NCI-H187 treated with DMSO at 0.1 percent for 48 hours (cell line): ENCODE measurements at places on chromosomes 6 and 20.

- DNase-seq = no peak
Measured at GRCh38 chr20:15476186-15476585, 1097.1 kb downstream of the KIF16B start.

DNA sequence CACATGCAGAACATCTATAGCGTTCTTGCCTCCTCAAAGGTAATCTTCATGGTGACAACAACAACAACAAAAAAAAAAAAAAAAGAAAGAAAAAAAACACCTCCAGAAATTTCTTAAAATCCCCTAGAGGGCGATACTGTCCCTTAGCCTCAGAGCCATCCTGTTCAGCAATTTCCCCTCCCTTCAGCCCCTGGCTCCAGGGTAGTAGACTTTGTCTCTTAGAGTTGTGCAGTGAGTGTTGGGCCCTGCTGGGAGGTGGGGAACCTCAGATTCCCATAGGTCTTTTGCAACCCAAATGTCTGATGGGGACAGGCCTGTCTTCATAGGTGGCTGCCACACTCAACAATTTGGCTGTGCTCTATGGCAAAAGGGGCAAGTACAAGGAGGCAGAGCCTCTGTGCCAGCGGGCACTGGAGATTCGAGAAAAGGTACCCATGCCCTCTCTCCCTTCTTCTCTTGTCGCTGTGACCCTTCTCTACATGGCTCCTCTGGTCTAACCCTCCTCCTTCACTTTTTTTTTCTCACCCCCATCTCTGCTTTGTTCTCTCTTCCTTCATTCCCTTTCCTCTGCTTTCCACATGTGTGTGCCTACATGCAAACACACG is 6.0 kb upstream of the PTK7 start:
- DNase-seq = no peak

- DNase-seq = no peak
Measured at GRCh38 chr20:60447703-60448102, 489.5 kb downstream of the CDH26 start.

GRCh38 chr6:11416936-11417576 is 120.5 kb upstream of the TMEM170B start:
- DNase-seq = no peak

DNA sequence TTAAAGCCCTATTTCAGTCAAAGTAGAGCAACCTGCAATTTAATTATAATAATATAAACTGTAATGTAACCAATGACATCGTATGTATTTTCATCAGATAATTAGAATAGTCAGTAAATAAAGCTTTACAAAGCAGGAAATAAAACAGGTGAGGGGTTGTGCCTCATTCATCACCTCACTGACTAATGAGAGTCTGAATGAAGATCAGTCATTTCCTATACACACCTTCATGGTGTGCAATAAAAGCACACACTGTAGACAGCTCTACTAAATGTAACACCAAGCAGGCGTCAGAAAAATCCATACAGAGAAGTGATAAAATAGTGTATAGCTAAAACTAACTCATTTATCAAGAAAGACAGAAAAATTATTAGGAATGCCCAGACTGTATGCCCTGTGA is 105.9 kb downstream of the MAN1A1 start:
- no peak for DNase-seq
